NCI-H774 (cell line): ENCODE measurements at places on chromosomes 6 and 20.

GRCh38 chr6:143872201-143872600 lies 7.9 kb downstream of the ZC2HC1B start:
- no peak for DNase-seq

GRCh38 chr6:169112483-169113320 lies 140.9 kb downstream of the THBS2 start:
- no peak for DNase-seq

DNA sequence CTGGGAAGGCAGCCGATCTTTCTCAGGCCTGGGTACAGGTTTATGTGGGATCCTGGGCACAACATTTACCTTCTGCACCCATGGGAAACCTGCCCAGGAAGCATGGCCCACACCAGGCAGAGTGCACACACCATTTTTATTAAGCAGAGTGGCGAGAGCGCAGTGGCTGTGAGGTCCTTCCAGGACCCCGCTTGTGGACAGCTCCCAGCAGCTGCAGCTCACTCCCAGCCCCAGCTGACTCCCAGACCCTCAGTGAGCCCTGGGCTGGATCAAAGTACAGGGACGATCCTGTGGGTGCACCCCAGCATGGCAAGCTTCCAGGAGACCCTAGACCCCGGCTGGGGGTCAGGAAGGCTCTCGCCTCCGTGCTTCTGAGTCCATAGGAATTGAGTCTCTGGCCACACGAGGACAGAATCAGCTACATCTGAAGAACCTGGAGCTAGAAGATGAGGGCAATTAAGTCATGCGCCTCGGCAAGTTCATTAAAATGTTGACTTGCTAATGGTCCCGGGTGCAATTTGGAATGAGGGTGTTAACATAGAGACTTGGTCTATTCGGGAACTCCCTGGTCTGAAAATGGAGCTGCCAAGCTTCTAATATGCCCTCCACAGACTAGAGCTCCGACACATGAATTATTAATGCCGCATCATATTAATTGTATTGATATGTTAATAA lies 65.4 kb upstream of the SLCO4A1 start:
- DNase-seq: no peak

- no peak for DNase-seq
Measured at GRCh38 chr6:11815231-11815630, 36.6 kb upstream of the ADTRP start.

- DNase-seq: no peak
Measured at GRCh38 chr6:89501222-89501621, 68.3 kb downstream of the ANKRD6 start.

DNA sequence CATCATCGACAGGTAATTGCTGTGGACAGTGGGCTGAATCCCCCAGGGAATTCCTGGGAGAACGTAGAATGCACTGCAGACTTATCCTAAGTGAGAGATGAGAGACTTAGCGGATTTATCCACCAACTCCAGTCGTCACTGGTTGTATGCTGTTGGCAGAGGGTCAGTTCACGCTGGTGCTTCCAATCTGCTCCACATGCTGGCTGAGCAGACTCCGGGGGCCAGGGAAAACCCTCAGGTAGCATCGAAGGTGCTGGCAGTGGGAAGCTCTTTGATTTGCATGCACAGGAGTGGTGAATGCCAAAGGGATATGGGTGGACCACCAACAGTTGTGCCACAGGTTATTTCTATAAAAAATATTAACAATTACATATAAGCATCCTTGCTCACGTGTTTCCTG lies 20.2 kb downstream of the TTLL9 start:
- no peak for DNase-seq

- DNase-seq: no peak
Measured at GRCh38 chr6:3882431-3882830, 33.3 kb downstream of the FAM50B start.

- no peak for DNase-seq
Measured at GRCh38 chr6:7642791-7643190, 52.8 kb downstream of the SNRNP48 start.

DNA sequence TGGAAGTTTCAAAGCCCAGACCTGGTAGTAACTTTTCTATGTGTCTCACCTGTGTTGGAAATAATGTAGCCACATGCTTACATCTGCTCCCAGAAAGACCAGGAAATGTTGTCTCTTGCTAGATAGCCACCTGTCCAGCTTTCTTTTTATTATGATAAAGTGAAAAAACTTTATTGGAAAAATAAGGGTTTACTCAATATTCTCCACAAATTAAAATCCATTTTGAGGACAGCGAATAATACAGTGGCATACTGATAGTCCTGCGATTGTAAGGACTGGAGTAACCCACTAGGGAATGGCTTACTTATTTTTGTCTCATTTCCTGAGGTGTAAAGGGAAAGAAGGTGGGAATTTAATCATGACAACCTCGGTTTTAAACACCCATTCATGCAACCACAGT lies 100.1 kb downstream of the HFE start:
- no peak for DNase-seq

GRCh38 chr20:8720089-8720488 lies 348.8 kb upstream of the PLCB4 start:
- DNase-seq: no peak

DNA sequence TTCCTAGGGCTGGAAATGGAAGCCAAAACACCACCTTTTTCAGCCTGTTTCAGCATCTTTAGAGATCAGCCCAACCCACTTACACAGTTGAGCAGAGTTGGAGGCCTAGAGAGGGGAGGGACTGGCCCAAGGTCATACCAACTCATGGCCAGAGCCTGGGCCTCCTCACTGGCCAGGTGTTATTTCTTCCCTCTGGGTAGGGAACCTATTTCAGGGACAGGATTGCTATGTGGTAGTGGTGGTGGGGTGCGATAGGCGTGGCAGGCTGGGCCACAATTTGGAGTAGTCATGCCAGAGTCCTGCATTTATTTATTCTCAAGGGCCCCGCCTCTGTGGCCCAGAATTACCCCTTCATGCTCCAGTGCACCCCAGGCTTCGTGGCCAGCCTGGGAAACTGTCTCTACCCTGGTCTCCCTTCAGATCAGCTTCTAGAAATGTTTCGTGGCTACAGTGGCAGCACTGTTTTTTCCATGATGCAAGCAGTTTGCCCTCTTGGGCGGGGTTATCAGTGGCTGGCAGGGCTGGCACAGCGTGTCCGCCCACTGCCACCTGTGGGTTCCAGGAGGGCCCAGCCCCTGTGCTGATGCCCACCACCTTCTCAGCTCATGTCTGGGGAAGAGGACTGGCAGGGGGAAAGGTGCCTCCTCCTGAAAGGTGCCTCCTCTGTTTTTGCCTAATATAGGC lies 6.2 kb downstream of the VEGFA start:
- no peak for DNase-seq

- no peak for DNase-seq
Measured at GRCh38 chr6:167829513-167829912, 2.8 kb downstream of the AFDN start.

- peak; percentile 10 for DNase-seq
Measured at GRCh38 chr6:45816674-45817297, 198.9 kb downstream of the CLIC5 start.

DNA sequence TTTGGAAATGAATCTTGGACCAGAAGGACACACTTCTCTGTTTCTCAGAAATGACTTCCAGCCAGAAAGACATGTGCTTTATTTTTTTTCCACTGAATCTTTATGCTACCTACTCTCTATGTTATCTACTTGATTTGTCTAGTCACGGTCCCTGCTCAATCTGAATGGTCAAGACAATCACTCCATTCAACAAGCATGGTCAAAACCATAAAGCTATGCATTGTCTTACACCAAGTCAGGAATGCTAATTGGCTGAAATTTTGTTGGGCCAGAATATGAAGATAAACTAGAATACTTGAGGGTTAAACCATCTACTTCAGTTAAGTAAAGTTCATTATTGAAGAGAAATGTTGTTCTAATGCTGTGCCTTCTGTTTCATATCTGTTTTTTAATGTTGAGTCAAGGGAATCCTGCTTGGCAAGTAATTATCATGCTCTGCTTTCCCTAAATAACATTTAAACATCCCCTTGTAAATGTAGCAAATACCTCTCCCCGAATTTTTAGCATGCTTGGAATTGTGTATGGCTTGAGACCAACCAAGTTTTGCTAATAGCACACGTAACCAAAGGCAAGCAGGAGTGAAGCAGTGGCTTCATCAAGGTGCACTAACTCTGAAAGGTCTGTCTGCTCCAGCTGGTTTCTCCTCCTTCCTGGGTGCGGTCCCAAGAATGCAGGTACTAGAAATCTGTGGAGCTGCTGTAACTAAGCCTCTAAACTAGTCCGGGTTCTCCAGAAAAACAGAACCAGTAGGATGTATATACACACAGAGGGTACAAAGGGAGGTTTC lies 190.3 kb upstream of the CDYL start:
- no peak for DNase-seq

GRCh38 chr20:58901488-58902402 lies 49.2 kb downstream of the GNAS start:
- no peak for DNase-seq

GRCh38 chr6:67642582-67642981 lies 992.5 kb upstream of the ADGRB3 start:
- no peak for DNase-seq

DNA sequence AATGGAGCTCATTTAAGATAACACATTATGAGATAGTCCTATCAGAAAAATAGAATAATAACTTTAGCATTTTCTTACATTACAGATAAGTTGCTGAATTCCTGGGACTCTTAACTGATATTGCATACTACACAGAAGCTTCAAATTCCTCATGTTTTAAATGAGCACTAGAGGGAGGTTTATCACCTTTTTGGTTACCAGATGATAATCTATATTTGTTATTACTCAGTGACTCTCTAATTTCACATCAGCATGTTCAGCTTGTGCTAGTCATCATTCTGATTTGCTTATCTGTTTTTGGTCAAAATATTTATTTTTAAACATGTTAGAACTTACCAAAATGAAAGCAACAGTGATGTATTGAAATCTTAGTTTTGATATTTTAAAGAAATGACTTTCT lies 20.5 kb upstream of the GJA10 start:
- DNase-seq: no peak

- DNase-seq: no peak
Measured at GRCh38 chr6:35599761-35600658, 87.3 kb upstream of the TULP1 start.
